Glutamatergic neuron (in vitro differentiated cells): ENCODE measurements at places on chromosomes 11 and 22. TPM values are rescaled to one million over a fixed set of nuclear protein-coding genes. Genes with fewer than 3 reads are reported as not detected.

GRCh38 chr11:62708793-62709192 lies 1.3 kb downstream of the GNG3 start:
- peak; percentile 29 for DNase-seq

DNA sequence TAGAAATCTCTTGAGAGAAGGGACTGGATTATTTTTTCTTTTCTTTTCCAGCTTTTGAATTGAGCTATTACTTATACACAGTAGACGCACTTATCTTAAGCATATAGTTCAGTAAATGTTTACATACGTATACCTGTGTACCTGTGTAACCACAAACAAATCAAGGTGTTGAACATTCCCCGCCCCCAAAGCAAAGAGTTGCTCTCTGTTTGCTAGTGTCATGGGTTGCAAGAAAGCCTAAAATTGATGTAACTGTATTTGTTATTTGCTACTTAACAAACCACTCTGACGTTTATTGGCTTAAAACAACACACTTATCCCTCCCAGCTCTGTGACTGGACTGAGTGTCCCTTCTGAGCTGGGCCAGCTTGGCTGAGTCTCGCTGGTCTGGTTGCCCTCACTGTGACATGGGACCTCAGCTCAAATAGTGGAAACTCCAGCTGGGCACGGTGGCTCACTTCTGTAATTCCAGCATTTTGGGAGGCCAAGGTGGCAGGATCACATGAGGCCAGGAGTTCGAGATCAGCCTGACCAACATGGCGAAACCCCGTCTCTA lies 25.4 kb upstream of the CABP2 start:
- no peak for DNase-seq

GRCh38 chr11:103650330-103650729 lies 386.1 kb upstream of the DDI1 start:
- no peak for DNase-seq

- DNase-seq: peak; percentile 89
Observed at GRCh38 chr22:50250555-50251476, at the start of gene HDAC10. HDAC10 (minus strand) TSS chr22:50251265; CDS start chr22:50251032, 233 bp downstream.

DNA sequence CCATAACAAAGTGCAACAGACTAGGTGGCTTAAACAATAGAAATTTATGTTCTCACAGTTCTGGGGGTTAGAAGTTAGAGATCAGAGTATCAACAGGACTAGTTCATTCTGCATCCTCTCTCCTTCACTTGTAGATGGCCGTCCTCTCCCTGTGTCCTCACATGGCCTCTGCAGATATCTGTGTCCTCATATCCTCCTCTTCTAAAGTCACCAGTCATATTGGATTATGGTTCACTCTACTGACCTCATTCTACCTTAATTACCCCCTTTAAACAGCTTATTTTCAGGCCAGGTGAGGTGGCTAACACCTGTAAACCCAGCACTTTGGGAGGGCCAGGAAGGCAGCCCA lies 135.1 kb downstream of the RAB38 start:
- no peak for DNase-seq

GRCh38 chr22:36946421-36947158 lies 33.2 kb downstream of the CSF2RB start:
- no peak for DNase-seq

DNA sequence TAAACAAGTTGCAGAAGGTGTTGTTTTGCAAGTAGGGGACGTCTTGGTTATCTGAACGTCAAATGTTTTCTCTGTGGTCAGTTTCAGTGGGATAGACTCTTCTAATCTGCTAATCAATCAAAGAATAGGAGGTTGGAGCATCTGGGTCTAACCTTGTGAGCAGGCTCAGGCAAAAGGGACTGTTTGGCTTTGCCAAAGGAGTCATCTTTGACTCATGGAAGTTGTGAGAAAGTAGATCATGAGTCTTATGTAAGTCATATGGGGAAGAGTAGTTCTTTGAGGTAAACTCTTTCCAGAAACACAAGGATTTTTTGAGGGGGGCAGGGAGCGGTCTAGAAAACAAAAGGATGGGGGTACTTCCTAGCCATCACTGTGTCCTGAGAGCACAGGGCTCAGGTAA lies 27.1 kb upstream of the TOP3B start:
- no peak for DNase-seq

GRCh38 chr11:27020751-27021150 lies 19.9 kb upstream of the BBOX1 start:
- no peak for DNase-seq

DNA sequence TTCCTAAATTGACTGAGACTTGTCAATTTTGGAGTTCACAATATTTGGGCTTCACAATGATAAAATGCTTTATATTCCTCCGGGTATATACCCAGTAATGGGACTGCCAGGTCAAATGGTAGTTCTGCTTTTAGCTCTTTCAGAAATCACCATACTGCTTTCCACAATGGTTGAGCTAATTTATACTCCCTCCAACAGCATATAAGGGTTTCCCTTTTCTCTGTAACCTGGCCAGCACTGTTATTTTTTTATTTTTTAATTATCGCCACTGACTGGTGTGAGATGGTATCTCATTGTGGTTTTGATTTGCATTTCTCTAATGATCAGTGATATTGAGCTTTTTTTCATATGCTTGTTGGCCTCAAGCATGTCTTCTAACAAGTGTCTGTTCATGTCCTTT lies 21.8 kb downstream of the NARS2 start:
- DNase-seq: no peak

GRCh38 chr11:45305874-45306623 lies 19.9 kb upstream of the SYT13 start:
- DNase-seq: no peak

DNA sequence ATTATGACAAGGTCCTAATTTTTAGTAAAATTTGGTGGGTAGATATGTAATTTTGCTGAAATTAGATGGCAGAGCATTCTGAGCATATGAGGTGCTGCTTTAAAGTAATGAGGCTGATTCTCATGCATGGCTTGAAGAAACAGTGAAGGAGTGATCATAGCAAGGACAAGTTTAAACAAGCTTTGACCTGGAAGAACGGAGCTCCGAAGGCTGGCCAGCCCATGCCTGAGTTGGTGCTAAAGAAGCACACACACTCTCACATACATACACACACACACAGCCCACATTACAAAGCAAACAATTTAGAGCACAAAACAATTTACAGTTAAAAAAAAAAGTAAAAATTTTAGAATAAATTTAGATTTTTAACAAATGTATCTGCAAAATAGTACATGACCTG lies 150.7 kb downstream of the DCDC1 start:
- DNase-seq: no peak

APLNR gene
- total RNA-seq: 0.37 TPM

CCDC73 gene
- not detected for total RNA-seq

VPREB1 gene
- not detected for total RNA-seq

NFAM1 gene
- total RNA-seq: 0.91 TPM

YPEL4 gene
- total RNA-seq: 16.9 TPM
